ENCODE measurements at places on chromosomes 2 and 18.

- DNase-seq: no peak
These were observed 54.3 kb upstream of the RMDN2 start for GRCh38 chr2:37870829-37871228.

- DNase-seq: no peak
These were observed 12.1 kb upstream of the ITGA6 start for GRCh38 chr2:172415157-172415864.

- peak; percentile 79 for DNase-seq
These were observed 303.7 kb upstream of the EPAS1 start for GRCh38 chr2:45993476-45993991.

GRCh38 chr2:171432206-171432968, 1.4 kb downstream of the METTL8 start:
- no peak for DNase-seq

GRCh38 chr2:124426122-124426521, 401.0 kb downstream of the CNTNAP5 start:
- DNase-seq: no peak

DNA sequence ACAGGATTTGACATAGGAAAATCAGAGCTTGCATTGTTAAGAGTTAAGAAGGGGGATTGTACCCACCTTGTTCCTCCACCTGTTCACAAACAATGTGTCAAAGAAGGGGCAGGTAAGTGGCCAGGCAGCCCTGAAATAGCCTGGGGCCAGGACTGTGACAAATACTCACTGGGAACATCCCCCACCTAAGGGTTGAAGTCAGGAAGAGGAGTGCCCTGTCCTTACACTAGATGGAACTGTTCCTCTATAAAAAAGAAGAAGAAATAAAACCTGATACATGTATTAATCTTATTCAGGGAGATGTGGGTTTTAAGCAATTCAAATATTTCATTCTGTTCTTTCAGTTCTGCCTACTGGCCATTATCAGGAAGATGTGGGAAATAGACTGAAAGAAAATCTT, 41.9 kb downstream of the TACR1 start:
- DNase-seq: no peak

DNA sequence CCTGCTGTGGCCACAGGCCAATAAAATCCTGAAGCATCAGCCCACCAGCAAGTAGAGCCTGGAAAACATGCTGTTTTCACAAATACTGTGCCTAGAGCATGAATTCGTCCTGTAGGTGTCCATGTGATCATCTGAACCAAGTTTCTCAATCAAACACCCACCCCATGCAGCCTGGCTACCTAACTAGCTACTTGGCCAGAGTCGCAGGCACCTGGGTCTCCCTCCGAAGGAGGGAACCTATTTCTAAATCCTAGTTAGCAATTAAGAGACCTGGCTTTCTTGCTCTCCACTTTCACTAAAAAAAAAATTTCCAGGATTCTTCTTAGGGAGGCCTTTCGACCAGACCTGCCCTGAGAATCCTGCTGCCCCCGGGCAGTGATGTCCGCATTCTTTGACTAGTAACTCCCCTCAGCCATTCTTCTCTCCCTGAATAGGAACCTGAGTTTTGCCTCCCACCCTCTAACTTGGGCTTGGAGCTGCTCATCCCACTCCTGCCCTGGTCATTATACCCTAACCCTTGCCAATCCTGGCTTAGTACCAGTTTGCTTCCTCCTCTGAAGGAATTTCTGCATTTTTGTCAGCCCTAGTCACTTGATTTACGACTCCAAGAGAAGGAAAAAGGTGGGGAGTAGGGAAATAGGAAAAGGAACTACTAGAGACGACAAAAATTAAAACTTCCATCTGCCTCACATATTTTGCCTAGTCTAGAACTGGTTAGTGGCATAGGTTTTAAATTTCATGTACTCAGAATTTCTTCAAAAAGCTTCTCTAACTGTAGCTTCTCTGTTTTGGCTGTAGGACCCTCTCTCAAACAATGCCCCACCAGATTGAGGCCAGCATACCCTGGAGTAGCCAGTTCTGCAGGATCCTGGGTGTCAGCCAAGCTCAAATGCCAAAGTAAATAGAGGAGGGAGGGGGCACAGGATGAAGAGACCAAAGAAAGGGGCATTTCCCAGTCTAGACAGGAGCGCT, 25.4 kb upstream of the TANK start:
- DNase-seq: no peak

Measured in stimulated activated effector memory CD8-positive, alpha-beta T cell treated with anti-CD3 and anti-CD28 coated beads, Interleukin-12 subunit alpha, Interleukin-12 subunit beta, amount 100 ng/mL, for 72 hours (primary cell).